ENCODE measurements at places on chromosomes 4 and X. TPM values are rescaled to one million over a fixed set of nuclear protein-coding genes. Genes with fewer than 3 reads are reported as not detected.

DCAF12L1 gene
- not detected for total RNA-seq

BOD1L1 gene
- 37.7 TPM for total RNA-seq

PNMA6F gene
- total RNA-seq: not detected

ZNF732 gene
- not detected for total RNA-seq

GRCh38 chrX:9131066-9131465 is 97.1 kb upstream of the FAM9B start:
- DNase-seq: no peak

GRCh38 chr4:102322736-102323135 is 22.5 kb downstream of the SLC39A8 start:
- no peak for DNase-seq

DNA sequence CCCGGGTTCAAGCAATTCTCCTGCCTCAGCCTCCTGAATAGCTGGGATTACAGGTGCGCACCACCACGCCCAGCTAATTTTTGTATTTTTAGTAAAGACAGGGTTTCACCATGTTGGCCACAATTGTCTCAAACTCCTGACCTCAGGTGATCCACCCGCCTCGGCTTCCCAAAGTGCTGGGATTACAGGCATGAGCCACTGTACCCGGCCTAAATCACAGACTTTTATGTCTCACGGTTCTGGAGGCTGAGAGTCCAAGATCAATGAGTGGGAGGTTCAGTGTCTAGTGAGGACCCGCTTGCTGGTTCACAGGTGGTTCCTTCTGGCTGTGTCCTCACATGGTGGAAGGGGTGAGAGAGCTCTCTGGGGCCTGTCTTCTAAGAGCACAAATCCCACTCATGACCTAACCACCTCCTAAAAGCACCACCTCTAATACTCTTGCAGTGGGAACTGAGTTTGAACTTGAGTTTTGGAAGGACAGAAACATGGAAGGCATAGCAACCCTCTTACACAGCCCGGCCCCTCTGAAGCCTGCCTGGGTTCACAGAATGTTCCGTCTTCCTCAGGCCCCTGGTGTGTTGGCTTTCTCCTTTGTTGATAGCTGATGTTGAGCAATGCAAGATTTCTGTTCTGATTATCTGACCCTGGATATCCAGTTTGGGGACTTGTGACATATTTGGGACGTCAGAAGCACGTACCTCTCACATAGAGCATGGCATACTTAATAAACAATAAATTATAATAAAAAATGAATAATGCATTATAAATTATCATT is 1.9 kb upstream of the AKAP17A start:
- DNase-seq: no peak

DNA sequence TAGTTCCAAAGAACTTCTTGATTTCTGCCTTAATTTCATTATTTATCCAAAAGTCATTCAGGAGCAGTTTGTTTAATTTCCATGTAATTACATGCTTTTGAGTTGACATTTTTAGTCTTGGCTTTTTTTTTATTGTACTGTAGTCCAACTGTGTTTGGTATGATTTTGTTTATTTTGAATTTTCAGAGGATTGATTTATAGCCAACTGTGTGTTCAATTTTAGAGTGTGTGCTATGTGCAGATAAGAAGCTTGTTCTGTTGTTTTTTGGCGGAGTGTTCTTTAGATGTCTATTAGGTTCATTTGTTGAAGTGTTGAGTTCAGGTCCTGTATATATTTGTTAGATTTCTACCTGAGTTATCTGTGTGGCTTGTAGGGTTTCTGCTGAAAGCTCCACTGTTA is 533.6 kb downstream of the TRAM1L1 start:
- no peak for DNase-seq

DNA sequence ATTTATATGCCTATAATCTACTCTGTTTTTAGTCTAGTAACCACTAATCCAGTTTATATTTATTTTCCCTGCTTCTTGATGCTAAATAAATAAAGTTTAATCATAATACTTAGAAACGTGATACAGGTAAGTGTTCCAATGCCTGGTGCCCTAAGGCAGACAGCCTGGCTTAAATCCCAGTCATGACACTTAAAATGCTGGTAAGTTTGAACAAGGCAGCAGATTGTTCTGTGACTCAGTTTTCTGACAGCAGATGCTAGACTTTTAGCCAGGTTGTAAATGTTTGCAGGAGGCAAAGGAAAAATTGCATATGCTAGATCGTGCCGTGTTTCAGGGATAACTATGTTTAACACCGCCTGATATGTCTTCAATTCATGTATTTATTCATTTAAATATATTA is 2661.6 kb downstream of the PCDH7 start:
- DNase-seq: no peak

- no peak for DNase-seq
Measured at GRCh38 chrX:150058728-150059127, 120.4 kb upstream of the EOLA2 start.

DNA sequence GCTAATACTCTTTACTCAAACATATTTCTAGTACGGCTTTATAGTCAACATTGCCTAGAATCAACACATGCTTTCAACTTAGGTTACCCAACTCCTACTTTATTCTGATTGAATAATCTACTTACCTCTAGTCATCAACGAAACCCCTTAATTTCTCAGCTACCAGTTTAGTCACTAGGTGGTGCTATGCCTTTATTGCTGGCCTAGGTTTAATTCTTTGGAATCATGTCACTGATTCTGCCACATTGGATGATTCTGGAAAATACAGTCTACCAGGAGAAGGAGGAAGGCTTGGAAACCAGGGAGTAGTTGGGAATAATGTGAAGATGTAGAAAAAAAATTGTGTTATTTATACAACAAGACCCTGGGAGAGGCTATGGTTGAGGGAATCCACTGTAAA is 167.7 kb downstream of the DCAF12L2 start:
- DNase-seq: no peak

DNA sequence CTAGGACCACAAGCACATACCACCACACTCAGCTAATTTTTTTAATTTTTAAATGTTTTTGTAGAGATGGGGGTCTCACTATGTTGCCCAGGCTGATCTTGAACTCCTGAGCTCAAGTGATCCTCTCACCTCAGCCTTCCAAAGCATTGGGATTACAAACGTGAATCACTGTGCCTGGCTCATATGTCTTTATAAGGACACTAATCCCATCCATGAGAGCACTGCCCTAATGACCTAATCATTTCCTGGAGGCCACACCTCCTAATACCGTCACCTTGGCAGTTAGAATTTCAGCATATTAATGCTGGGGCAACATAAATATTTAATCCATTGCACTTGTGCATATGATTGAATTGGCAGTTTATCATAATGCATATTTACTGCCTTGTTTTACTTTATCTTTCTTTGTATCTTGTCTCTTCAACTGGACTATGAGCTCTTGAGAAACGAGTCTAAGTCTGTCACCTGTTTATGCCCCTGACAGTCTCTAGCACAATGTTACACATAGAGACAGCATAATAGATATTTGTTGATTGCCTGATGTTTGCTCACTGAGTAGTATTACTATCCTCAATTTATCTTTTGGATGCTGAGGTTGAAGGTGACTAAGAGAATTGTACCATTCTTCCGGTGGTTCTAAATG is 172.0 kb downstream of the AASDH start:
- DNase-seq: no peak

All from omental fat pad (tissue), 4 donors.